ENCODE measurements at places on chromosomes 2 and 18.

GRCh38 chr18:60162388-60162787 is 210.2 kb downstream of the MC4R start:
- no peak for DNase-seq

DNA sequence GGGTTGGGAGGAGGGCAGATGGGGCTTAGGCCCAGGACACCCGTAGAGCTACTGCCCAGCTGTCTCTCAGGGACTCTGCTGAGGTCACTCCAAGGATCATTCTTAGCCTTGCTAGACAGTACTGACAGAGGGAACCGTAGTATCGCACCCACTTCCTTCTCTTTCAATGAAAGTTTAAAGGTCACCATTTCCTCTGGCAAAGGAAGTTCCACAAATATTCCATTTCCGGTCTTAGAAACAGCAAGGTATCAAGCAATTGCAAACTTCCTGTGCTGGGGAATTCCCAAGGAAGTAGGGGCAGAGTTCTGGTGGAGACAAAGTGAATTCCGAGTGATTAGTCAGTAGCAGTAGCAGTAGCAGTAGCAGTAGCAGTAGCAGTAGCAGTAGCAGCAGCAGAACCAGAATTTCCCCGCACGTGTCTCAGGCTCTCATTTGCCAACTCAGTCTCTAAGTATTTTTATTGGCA is 24.7 kb downstream of the IL1B start:
- no peak for DNase-seq

DNA sequence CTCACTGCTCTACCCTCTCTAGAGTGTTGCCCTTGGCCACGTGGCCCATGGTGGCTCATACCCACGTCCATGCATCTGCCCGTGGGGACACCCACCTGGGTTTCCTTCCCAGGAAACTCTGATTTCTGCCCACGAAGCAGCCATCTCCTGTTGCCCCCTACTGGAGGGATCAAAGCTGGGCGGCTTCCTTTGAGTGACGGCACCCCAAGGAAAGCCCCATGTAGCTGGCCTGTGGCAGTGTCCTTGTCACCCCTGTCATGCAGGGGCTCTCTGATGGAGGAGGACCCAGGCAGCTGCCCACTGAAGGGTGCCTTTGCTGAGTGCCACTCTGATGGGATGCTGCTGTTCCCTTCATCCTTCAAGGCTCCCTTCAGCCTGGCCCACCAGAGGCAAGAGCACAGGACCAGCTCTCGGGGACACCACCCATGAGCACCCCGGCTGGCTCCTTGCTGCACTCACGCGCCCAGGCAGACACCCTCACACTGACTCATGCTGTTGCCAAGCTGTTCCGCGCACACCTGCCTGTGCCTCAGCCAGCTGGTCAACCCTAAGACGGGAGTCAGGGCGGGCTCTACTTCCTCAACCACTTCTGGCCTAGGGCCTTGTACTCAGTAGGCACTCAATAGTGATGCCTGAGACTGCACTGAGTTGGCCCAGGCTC is 101.1 kb downstream of the CTIF start:
- DNase-seq = no peak

DNA sequence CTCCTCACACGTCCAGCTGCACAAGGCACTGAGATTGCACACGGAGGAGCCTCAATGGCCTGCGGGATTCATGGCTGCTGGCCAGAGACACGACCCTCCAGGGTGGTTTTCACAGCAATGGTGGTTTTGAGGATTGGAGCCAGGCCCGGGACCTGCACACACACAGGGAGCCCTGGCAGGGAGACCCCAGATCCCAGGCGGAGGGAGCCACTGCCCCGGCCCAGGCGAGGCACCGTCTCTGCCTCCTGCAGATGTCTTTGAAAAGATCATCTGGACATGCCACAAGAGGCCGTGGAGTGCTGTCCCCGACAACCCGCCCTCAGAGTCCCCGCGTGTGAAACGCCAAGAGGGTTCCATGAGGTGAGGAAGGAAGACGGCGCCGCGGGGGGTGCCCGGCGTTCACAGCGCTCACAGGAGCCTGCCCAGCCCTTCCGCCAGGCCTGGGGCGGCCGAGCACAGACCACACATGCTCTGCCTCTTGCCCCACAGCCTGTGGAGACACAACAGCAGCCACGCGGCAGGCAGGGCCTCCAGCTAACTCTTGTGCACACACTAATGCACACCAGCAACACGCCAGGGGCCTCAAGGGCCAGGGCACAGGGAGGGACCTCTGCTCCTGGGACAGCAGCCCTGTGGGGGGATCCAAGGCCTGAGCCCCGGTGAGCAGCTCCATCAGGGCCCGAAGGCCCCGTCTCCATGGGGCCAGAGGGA is 72.8 kb upstream of the CTDP1 start:
- DNase-seq = no peak

- DNase-seq = no peak
Measured at GRCh38 chr2:234991290-234991689, 39.5 kb downstream of the SH3BP4 start.

- no peak for DNase-seq
Measured at GRCh38 chr2:236159778-236160170, 8.4 kb downstream of the GBX2 start.

DNA sequence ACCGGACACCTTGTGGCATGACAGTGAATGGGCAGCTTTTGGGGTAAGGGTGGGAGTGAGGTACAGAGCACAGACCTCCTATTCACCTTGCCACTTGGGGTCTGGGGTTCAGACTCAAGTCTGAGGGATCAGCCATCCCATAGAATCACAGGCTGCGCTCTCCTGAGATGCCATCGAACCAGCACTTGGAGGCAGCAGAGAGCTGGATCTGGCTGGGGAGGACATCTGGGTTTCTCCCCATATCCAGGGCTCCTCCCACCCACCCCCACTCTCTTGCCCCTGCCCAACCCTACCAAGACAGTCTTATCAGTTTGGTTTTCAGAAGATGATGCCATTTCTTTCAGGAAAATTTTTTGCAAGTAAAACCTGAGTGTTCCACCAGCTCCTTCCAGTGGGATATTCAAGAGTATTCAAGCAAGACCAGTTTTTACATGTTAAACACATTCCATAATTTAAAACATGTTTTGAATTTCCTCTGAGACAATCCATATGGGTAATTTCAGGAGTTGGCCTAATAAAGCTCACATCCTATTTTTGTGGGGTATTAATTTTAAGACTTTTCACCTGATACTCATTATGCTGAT is 29.2 kb upstream of the TEX44 start:
- peak; percentile 38 for DNase-seq

GRCh38 chr2:229445019-229445418 is 173.9 kb upstream of the PID1 start:
- no peak for DNase-seq
